ENCODE measurements at places on chromosomes 7 and 10.

GRCh38 chr10:104334561-104334960, 3.7 kb downstream of the ITPRIP start:
- DNase-seq: no peak

GRCh38 chr7:1981878-1982230, 250.9 kb downstream of the MAD1L1 start:
- no peak for DNase-seq

GRCh38 chr7:55593515-55594318, 21.4 kb upstream of the VOPP1 start:
- peak; percentile 74 for DNase-seq

DNA sequence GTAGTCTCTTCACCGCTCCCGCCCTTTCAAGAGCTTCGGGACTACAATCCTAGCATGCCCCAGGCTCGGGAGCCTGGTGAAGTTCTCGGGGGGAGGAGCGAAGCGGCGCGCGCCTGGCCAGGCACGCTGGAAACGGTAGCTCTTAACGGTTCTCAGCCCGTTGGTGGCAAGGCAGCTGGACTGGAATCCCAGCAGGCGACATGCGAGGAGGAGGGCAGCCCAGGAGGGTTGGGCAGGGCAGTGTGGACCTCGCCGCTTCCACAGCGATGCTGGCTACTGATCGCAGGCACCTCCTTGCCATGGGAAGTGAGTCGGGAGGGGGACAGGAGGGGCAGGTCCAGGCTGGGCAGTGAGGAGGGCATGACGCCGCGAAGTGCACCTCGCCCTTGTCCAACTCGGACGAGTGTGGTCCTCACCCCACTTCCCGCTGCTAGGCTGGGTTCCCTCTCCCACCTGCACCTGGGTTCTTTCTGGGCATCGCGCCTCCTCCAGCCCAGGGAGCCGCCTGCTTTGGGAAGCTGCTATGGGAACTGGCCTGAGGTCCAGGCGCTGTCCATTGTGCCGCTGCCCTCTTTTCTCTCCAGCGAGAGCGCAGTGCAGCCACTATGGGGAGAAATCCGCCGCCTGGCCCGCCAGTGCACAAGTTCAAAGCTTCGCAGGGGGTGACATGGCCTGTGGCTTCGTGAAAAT, 367.8 kb upstream of the NUPR2 start:
- no peak for DNase-seq

- no peak for DNase-seq
Observed at GRCh38 chr10:97485647-97486281, 12.5 kb downstream of the MMS19 start.

GRCh38 chr7:125241548-125241947, 311.9 kb upstream of the POT1 start:
- DNase-seq: no peak

GRCh38 chr7:110076194-110076593, 1014.7 kb upstream of the LRRN3 start:
- DNase-seq: no peak

DNA sequence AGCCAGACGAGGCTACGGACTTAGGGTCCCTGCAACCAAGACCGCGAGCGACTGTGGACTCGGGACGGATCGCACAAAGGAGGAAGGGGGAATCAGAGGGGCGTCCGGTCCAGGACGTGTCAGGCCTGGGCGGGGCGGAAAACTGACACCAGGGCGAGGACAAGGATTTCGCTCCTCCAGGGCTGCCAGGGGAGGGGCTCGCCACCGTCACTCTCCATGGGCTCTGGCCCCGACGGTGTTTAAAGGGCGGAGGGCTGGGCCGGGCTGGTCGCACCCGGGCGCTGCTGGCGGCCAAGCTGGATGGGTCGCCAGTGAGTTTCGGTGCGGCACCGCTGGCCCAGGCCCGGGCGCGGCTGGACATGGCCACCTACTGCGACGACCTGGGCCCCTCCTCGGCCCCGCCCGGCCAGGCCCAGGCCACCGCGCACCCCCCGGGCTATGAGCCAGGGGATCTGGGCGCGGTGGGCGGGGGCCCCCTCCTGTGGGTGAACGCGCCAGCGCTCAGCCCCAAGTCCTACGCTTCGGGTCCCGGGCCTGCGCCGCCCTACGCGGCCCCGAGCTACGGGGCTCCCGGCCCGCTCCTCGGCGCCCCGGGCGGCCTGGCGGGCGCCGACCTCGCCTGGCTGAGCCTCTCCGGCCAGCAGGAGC, at the start of gene FOXI2:
Gene FOXI2, plus strand, starts transcription at position 271 of the 648 bp plus-strand sequence. Its CDS starts 89 bp downstream, at position 360.
- DNase-seq: no peak

- peak; percentile 39 for DNase-seq
Observed at GRCh38 chr7:149598721-149599308, 101.2 kb upstream of the ZNF746 start.

DNA sequence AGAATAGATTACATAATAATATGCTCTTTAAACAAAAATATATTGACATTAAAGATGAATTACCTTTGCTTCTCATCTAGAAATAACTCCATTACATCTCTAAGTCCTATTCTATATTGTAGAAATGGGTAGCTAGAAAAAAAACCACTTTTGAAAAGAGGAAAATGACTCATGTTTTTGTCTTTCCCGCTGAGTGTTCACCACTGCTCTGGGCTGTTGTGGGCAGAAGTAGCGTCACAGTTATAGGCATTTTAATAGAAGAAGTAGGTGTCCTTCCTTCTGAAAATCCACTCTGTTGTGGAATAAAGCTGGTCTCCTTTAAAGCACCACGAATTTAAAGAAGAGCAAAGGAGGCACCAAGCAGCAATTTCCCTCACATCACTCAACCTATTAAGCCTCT, 117.6 kb upstream of the NFE2L3 start:
- DNase-seq: no peak

DNA sequence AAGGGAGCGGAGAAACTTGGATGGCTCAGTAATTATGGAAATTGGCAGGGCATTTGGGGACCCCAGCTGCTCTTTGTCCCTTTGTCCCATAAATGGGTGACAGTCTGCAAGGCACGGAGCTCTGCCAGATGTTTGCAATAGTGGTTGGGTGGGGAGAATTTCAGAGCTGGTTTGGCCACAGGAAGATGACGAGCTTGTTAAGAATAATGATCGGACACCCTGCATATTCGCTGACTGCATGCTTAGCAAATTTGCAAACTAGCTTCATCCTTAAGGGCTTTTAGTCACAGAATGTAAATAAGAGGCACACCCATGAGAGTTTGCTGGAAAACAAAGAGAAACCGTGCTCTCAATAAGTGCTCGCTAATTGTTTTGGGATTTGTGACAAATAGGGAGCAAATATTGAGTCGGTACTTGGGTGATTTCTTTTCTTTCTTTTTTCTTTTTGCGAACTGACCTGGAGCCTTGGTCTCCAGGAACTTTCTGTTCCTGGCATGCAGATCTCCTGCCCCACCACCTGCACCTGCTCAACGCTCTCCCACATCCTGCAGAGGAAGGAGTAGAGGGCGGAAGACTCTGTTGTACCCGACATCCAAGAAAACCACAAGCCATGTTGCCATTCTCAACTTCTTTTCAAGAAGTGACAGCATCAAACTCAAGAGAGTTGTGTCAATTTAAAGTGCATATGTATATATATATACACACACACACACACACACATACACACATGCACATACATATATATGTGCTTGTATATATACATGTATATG, 238.9 kb downstream of the CAMK1D start:
- peak; percentile 33 for DNase-seq

GRCh38 chr7:72080865-72081510, 331.1 kb downstream of the CALN1 start:
- DNase-seq: no peak

DNA sequence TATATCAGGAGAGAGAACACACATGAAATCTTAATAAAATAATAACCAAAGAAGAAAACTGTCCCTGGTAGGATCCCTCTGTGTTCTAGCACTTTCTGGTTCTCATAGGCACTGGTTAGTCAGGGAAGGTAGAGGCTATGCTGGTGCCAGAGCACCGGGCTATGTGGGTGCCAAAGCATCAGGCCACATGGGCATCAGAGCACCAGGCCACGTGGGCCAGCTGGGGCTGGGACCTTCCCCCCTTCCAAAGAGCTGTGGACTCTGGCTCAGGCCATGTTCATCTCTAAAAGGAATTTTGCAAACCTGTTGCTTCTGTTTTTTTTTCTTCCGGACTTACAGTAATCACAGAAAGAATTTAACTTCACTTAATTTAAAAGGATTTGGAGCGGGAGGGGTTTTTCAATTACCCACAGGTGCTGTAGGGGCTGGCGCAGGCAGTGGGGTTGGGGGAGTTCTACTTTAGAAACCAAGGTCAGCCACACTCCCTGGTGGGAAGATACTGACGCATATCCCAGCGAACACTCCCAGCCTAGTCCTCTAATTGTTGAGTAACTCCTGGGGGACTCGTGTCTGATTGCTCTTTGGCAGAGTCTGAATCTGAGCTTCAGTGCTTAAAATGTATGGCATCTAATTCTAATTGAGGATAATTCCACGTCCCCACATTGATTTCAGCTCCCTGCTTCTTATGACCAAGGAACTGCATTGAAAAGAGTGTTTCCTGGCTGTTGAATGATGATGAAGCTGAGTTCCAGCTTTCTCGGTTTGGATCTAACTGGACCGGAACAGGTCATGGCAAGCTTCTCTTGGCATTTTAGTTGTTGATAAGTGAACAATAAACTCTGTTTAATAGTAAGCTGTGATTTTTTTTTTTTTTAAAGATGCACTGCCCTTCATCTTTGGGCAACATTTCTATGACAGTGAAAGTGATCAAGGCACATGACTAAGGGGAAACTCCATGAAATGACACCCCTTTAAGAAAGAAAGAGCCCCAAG, 110.7 kb upstream of the FZD8 start:
- DNase-seq: no peak

GRCh38 chr10:14556285-14556956, 218.3 kb downstream of the FAM107B start:
- no peak for DNase-seq

DNA sequence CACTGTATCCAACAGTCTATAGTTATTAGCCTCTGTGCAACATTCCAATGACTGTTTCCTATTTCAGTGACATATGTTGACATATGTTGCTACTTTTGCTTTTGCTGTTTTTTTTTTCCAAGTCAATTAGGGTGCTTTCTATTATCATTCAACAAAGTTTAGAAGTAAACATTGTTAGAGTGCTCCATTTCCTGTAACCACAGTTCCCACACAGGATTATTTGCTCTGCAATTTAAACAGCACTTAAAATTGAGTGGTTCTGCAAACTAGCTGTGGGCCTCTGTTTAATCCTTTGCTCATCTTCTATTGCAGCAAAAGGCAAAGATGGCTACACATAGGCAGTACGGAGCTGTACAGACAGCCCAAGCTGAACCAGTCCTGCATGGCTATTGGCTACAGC, 46.5 kb upstream of the PTN start:
- DNase-seq: peak; percentile 19

DNA sequence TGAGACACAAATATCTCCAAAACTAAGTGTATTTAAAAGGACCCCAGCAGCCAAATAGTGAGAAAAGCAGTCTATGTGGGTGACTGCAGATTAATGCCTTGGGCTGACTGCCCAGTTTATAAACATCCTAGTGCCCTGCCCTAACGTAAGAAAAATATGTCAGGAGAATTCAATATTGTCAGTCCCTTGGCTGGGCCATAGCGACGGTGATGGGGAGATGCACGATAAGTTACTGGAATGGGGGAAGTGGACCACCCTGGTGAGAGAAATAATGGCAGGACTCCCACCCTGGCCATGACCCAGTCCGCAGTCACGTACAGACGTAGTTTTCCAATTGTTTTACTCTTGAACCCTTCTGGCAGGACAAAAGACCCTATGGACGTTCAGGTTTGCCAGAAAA, 48.0 kb downstream of the JCAD start:
- no peak for DNase-seq

GRCh38 chr7:114048386-114049235, 129.8 kb upstream of the PPP1R3A start:
- DNase-seq: no peak
